ENCODE measurements at places on chromosomes 7 and 10.

DNA sequence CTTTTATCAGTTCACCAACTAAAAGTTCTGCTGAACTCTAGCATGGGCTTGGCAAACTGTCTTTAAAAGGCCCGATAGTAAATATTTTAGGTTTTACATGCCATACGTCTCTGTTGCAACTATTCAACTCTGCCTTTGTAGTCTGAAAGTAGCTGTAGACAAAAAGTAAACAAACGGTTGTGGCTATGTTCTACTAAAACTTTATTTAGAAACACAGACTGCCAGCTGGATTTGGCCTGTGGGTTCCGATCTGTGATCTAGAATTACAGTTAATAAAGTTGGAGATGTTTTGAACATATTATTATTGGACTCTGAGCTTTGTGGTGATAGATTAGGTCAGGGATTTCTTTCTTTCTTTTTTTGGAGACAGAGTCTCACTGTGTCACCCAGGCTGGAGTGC, 33.1 kb downstream of the VPS50 start:
- DNase-seq = no peak

GRCh38 chr7:2663121-2663886, 24.7 kb upstream of the AMZ1 start:
- DNase-seq = no peak

GRCh38 chr10:17003151-17003550, 126.5 kb downstream of the CUBN start:
- DNase-seq = no peak

DNA sequence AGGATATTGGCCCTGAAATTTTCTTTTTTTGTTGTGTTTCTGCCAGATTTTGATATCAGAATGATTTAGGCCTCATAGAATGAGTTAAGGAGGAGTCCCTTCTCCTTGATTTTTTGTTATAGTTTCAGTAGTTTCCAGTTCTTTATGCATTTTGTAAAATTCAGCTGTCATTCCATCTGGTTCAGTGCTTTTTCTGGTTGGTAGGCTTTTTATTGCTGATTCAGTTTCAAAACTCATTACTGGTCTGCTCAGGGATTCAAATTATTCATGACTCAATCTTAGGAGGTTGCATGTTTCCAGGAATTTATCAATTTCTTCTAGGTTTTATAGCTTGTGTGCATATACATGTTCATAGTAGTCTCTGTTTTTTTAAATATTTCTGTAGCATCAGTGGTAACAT, 10.1 kb upstream of the TMEM196 start:
- no peak for DNase-seq

DNA sequence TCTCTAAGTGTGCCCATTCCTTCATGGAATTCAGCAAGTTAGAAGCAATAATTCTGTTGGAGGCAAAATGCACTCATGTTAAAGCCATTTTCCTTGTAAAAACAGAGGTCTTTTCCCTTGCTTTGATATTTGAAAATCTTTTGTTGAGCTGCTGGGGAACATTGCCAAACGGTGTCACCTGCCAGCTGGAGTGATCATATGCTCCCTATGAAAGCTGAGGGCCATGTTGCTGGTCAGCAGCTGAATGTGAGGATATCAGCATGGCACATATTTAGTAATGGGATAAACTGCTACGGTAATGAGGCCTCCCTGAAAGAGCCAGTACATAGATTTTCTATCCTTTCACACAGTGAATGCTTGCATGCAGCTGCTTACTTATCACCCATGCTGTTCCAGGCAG, 224.3 kb downstream of the THSD7A start:
- DNase-seq = no peak

GRCh38 chr10:21912625-21913024, 90.9 kb downstream of the DNAJC1 start:
- no peak for DNase-seq

- DNase-seq = no peak
Observed at GRCh38 chr7:106332201-106332600, 47.4 kb upstream of the NAMPT start.

DNA sequence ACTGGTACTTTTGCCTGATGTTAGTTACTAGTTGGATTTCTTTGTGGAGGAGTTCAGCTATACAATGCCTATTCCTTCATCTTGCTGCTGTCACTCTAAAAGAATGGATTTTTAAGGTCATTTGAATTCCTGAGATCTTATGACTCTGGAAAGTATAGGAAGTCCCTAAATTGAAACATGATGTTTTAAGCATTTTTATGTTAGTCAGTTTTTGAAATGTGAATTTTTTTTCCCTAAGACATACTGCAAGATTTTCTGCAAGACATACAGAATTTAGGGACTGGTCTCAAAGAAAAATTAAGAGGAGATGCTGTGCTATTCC, 355.8 kb downstream of the SUGCT start:
- no peak for DNase-seq

GRCh38 chr10:126247446-126247975, 140.8 kb downstream of the ADAM12 start:
- no peak for DNase-seq

DNA sequence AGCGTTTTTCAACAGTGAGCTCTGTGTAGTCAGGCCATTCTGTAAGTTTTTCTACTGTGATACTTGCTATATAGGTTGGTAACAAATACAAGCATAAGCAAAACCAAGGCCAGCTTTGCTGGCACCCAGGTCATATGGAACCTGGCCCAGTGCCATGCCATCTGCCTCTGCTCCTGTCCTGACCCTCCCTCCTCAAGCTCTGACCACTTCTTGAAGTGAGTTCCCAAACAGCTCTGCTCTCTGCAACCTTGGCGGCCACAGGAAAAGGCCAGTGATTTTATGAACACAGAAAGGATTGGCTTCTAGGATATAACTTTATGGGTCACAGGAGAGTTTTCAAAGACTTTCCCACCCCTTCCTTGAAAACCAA, 12.8 kb downstream of the NOD1 start:
- no peak for DNase-seq

- DNase-seq = no peak
Observed at GRCh38 chr7:46781901-46782439, 799.9 kb downstream of the TNS3 start.

GRCh38 chr7:155255621-155256020, 42.1 kb upstream of the INSIG1 start:
- DNase-seq = no peak

DNA sequence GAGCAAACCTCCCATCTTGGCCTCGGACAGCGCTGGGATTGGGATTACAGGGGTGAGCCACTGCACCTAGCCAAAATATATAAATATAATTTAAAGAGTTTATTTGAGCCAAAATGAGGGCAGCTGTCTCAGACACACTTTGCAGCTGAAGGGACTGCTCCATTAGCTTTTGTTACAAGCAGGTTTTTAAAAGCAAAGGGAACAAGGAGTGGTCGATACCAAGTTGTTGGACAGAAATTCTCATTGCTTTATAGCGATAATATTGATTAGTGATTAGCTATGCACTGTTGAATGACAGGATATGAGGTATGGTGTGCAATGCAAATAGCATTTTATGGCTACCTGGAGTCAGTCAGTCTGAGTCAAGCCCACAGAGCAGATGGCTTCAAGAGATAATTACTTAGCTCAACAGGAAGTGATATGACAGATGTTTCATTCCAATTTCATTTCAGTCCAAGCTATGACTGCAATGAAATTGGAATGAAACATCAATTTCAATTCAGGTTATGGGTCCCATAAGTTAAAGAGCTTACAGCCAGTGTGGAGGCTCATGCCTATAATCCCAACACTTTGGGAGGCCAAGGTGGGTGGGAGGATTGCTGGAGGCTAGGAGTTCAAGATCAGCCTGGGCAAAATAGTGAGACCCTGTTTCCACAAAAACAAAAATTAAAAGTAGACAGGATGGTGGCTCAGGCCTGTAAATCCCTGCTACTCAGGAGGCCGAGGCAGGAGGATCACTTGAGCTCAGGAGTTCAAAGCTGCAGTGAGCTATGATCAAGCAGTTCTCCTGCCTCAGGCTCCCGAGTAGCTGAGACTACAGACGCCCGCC, 23.1 kb downstream of the TYW1 start:
- DNase-seq = peak; percentile 6

DNA sequence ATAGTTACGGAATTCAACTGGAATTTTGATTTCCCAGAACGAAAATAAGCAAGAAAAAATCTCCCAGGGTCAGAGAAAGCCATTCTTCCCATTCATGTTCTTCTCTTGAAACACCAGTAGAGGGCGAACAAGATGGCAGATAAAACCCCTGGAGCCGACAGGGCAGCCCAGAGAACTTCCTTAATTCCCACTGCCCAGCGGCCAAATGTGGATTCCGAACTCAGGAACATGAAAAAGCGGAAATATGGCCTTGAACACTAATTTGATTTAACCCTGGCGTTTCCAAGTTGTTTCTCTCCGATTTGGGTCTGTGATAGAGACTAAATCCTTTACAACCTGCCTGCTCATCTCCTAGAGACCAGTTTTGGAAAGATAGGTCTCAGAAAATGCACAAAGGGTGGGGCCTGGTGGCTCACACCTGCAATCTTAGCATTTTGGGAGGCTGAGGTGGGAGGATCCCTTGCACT, 100.7 kb upstream of the WAC start:
- peak; percentile 33 for DNase-seq

DNA sequence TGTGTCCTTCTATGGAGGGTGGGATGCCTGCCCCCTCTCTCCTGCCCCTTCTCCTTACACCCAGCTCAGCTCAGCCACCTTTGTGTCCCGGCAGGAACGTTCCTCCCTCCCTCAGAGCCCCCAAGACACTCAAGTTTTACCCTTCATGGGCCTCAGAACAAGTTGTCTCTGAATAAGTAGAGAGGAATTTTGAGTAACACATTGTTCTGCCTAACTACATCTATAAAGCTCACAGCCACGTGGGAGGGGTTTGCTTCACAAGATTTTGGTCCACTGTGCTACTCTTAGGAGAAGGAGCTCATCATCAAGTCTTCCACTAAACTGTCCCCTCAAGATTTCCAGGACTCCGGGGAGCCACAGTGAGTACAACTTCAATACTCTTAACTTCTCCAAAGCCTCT, 51.6 kb upstream of the ZNF32 start:
- DNase-seq = no peak

DNA sequence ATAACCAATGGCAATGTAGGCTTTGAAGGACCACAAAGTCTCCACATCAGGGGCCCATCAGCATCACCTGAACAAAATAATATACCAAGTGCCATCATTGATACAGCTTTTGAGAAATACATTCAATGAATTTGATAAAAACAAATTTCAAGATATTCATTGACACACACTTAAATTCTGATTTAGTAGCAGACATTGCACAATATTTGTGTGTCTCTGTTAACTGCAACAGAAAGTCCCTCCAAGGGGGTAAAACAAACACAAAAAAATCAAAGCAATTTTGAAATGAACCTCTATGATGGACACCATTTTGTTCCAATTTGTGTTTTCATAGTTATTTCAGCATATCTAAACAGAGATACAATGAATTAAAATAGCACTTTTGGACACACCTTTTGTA, 86.8 kb upstream of the RSU1 start:
- DNase-seq = no peak

GRCh38 chr7:98568891-98569290, 48.2 kb upstream of the NPTX2 start:
- DNase-seq = no peak

GRCh38 chr7:105286441-105286840, 102.3 kb downstream of the SRPK2 start:
- DNase-seq = no peak

DNA sequence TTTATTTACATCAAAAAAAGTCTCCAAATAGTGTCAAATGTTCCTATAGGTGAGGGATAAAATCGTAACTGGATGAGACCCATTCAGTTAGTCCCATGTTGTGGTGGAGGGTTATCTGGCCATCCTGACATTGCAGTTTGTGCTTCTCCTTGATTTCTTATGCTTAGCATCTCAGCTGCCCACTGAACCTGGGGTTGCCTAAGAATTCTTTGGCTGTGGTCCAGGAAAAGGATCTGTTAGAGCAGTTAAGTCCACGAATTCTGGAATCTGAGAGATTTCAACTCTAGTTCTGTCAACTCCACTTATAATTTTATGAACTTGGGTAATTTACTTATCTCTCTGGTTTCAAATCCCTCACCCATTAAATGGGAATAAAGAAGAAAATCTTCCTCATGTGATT, 1673.4 kb downstream of the REEP3 start:
- no peak for DNase-seq

- peak; percentile 16 for DNase-seq
Observed at GRCh38 chr7:99036546-99037111, 107.3 kb downstream of the SMURF1 start.

DNA sequence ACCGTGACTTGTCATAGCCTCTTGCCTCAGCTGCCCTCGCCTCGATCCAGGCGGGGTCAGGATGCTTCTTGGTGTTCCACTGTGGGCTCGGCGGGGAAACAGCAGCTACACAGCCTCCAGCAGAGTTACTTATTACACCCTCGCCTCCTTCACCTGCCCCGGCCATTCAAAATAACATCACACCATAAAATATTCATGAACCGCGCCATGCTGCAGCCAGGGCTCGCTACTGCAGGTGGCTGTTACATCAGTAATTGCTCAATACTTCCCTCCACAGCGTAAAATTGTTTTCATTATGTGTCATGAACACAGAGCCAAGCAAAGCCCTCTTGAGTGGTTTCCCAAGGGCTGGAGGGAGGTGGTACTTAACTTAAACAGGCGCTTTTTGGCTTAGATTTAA, 241.5 kb upstream of the SP8 start:
- peak; percentile 55 for DNase-seq

DNA sequence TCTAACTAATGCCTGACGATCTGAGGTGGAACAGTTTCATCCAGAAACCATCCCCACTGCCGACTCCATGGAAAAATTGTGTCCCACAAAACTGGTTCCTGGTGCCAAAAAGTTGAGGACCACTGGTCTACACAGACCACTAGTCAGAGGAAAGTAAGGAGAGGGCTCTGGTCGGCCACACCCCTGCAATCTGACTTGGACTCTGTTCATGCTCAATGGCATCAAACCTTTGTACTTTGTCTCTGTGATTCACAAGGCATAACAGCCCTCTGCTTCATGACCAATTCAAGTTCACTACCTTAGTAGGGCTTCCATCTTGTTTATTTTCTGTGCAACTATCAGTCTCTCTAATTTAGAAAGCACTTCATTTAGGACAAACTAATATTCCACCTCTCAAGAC, 1.8 kb downstream of the TUBAL3 start:
- DNase-seq = no peak

DNA sequence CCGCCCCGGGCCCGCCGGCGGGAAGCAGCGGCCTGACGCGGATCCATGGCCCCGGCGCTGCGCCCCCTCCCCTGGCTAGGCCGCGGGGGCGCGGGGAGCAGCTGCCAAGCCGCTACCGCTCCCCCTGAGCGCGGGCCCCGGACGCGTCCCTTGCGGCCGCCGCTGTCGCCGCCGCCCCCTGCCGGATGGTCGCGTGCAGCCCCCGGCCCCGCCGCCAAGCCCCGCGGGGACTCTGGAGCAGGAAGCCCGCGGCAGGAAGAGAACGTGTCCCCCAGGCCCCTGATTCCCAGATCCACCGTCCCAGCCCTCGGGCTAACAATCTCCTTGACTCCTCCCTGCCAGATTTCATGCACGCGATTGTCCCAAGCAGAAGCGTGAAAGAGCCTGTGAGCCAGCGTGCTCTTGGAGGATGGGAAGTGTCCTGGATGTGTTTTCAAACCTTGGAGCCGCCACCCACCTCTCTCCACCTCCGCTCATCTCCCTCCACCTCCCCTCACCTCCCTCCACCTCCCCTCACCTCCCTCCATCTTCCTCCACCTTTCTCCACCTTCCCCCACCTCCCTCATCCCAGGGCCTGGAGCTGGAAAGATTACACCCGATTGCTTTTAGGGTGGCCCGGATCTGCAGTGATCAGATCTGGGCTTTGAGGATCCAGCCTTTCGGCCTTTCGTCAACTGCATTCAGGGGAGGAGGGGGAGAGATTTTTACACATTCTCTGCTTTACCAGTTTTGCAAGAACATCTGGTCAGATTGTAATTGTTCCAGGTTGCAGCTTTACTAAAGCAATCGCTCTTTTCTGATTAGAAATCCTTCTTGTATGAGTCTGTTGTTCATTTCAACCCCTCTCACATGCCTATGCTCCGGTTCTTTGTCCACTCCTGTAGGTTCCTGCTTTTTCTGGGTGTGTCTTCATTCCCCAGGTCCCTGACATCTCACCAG, 570 bp upstream of the PRTFDC1 start:
- DNase-seq = peak; percentile 17

Data from NCI-H526 treated with DMSO at 0.1 percent for 48 hours (cell line).